Anterior cingulate cortex (tissue), 58 donors: ENCODE measurements at places on chromosomes 6 and 20.

DNA sequence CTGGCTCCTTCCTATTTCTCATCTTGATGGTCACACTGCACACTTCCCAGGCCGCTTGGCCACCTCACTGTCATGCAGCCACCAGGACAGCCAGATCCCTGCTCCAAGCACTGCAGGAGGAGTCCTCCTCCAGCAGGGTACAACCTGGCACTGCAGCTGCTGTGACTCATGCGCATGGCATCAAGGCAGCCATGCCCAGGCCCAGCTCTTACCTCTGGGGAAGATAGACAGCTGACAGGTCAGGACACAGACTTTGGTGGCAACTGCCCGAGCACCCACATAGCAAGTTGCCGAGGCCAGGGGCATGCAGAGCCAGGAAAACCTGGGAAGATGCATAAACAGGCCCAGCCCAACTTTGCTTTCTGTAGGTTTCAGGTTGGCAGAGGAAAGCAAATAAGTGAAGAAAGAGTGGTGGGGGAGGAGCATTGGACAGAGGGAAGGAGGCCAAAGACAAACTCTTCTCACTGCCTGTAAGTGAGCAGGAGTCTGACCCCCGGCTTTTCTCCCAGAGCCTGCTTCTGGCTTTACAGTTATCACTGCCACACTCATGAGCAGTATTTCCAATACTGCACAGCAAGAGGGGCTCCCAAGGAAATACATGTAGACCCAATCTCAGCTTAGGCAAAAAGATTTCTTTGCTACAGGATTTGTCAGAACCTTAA, 38.8 kb downstream of the SLC22A3 start:
- no peak for DNase-seq

GRCh38 chr20:20014659-20015058, 2.5 kb upstream of the NAA20 start:
- DNase-seq = no peak

DNA sequence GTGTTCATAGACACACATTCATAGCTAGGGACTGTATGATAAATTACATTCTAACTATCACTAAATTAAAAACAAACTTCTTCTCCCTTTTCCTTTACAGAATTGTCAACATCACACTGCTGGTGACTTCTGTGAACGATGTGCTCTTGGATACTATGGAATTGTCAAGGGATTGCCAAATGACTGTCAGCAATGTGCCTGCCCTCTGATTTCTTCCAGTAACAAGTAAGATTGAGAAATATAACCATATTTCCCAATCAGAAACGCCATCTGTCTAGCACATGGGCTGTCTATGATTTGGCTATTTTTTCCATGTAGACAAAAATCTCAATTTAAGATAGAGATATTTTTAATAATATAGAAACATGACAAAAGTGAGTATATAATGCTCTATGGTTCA, 367.7 kb downstream of the ARHGAP18 start:
- no peak for DNase-seq

DNA sequence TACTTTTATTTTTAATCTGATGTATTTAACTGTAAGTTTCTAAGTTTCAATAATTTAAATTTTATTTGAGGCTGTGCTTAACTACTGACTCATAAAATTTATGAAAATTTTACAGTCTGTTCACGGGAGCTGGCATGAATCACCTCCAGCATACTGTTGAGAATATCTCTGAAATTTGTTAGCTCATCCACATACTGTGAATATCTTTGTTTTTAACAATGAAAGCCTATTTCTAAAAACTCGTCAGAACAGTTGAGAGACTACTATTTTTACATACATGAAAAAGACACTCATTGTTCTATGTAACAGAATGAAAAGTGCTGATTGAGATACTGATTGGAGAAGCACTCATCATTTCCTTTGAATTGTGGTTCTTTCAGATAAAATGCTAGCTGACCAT, 749.3 kb downstream of the TENT5A start:
- DNase-seq = no peak

GRCh38 chr6:126054802-126055201, 68.5 kb downstream of the TRMT11 start:
- DNase-seq = no peak

DNA sequence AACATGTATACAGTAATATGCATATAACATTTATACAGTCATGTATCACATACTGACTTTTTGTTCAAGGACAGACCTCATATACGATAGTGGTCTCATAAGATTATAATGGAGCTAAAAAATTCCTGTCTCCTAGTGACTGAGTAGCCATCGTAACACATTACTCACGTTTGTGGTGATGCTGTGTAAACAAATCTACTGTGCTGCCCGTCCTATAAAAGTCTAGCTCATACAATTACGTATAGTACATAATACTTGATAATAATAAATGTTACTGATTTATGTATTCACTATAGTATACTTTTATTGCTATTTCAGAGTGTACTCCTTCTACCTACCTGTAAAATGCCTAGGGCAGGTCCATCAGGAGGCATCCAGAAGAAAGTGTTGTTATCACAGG, 17.4 kb downstream of the SERAC1 start:
- DNase-seq = no peak

GRCh38 chr6:141443032-141443431, 689.7 kb upstream of the GJE1 start:
- DNase-seq = no peak

DNA sequence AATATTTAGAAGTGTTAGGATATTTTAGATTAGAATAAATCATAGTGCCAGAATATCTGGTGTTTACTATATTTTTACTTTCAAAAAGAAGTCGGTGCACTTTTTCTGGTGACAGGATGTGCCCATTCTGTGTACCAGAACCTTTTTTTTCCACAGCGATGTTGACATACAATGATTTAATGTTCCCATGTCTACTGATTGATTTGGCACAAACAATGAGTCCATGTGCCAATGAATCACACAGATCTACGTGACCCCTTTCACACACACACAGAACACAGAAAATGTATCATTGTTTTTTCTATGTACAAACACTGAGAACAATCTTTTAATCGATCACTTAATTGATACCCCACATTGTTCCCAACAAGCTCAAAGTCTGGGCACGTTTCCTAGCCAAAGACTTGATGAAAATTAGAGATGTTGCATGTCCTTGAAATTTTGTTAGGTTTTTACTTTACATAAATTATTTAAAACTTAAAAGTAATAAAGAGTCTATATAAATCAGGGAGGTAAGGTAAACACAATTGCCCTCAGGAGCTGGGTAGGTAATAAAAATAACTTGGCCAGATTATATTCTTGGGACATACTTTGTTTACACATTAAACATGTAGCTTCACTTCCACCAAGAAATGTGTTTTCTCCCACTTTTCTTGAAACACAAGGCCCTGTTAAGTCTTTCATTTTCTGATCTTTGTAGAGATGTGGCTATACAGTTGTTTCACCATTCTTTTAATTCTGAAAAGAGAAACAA, 36.4 kb upstream of the SOX4 start:
- no peak for DNase-seq

GRCh38 chr20:61803416-61803914, 262.2 kb downstream of the TAF4 start:
- no peak for DNase-seq

DNA sequence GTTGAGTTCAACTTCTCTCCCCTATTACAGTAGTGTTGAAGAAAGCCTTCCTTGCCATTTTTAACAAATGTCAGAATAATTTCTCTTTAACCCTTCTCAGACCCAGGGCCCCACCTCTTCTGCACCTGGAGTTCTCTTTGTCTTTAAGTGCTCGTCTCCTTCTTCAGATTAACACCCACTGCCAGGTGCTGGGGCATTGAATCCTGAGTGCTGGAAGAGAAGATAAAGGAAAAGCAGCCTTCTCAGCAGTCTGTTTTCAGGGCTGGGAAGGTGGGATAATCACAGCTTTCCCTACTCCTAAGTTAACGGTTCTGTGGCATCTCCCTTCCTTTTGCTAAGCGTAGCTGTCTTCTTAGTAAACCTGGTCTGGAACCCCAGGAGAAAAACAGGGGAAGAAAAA, 114.6 kb upstream of the TAB2 start:
- DNase-seq = no peak

GRCh38 chr6:9361749-9362148, 926.4 kb upstream of the SLC35B3 start:
- DNase-seq = no peak

GRCh38 chr20:408843-409696, 971 bp downstream of the RBCK1 start:
- DNase-seq = no peak

- DNase-seq = no peak
These were observed 72.4 kb upstream of the GTSF1L start for GRCh38 chr20:43799150-43799711.

GRCh38 chr6:132413499-132413802, 12.2 kb upstream of the MOXD1 start:
- DNase-seq = no peak

- no peak for DNase-seq
These were observed 305.4 kb downstream of the CDKAL1 start for GRCh38 chr6:20839630-20840029.

DNA sequence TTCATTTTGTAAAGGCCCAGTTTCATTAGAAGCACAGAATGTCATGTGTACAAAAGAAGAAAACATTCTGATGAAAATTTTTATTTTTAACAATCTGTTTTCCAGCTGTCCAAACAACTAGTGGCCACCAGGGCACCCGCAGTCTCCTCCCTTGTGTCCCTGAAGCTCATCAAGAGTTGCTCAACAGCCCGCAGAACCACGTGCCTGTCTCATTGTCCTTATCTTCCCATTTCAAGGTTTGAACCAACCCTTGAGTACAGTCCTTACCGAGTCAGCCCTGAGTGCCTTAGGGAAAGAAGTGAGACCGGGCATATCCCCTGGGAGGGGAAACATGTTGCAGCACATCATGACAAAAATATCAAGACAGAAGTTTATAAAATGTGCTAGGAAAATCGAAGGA, 15.9 kb upstream of the ZNF133 start:
- no peak for DNase-seq

- DNase-seq = no peak
These were observed 12.0 kb upstream of the GATA5 start for GRCh38 chr20:62487561-62488354.

- no peak for DNase-seq
These were observed 75.5 kb downstream of the HMGN3 start for GRCh38 chr6:79158856-79159516.

GRCh38 chr6:133312006-133312405, 70.8 kb downstream of the EYA4 start:
- no peak for DNase-seq

DNA sequence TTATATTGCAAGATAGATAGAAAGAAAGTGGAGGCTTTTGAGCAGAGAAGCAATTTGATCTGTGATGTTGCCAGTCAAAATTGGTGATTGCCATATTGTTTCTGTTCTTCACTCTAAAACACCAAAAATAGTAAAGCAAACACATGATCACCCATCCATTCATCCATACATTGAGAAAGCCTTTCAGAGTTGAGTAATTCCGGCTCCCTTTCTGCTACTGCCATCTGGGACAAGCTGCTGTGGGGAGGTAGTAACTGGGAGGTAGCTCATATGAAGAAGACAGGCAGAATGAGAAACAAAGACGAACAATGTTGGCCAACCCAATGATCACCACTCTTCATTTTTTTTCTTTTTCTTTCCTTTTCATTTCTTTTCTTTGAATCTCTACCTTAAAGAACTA, 51.1 kb upstream of the HBS1L start:
- DNase-seq = no peak

DNA sequence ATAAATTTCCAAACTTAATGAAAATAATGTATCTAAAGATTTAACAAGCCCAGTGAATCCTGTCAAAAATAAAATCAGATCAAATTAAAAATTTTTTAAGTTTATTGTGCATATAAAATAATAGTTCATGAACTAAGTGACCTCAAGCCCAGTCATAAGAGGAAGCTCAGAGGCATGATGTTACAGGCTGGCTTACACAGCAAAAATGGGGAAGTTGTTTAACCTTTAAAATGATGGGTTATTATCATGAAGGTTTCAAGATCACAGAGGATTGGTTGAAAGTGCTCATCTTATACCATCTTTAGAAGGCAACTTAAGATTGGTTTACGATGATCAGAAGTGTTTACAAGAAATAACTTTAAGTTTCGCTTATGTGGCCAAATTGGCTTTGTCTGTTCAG, 102.5 kb downstream of the PAK5 start:
- DNase-seq = no peak

GRCh38 chr6:118892355-118892991, 1.5 kb upstream of the ASF1A start:
- DNase-seq = no peak

DNA sequence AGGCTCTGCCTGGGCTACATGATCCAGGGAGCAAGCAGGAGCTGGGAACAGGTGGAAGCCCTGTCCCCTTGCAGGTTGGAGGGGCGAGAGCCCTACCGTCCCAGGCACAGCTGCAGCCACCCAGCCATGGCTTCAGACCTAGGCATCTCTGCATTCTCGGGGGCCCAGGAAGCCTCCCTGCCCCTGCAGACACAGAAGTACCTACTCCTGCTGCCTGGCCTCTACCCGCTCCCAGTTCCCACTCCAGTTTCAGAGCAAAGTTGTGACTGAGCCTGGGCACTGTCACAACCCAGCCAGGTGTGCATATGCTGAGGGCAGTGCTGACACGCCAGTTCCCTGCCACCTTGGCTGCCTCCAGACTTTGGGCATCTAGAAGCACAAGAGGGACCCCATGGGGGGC, 645.9 kb downstream of the HTR1B start:
- no peak for DNase-seq

DNA sequence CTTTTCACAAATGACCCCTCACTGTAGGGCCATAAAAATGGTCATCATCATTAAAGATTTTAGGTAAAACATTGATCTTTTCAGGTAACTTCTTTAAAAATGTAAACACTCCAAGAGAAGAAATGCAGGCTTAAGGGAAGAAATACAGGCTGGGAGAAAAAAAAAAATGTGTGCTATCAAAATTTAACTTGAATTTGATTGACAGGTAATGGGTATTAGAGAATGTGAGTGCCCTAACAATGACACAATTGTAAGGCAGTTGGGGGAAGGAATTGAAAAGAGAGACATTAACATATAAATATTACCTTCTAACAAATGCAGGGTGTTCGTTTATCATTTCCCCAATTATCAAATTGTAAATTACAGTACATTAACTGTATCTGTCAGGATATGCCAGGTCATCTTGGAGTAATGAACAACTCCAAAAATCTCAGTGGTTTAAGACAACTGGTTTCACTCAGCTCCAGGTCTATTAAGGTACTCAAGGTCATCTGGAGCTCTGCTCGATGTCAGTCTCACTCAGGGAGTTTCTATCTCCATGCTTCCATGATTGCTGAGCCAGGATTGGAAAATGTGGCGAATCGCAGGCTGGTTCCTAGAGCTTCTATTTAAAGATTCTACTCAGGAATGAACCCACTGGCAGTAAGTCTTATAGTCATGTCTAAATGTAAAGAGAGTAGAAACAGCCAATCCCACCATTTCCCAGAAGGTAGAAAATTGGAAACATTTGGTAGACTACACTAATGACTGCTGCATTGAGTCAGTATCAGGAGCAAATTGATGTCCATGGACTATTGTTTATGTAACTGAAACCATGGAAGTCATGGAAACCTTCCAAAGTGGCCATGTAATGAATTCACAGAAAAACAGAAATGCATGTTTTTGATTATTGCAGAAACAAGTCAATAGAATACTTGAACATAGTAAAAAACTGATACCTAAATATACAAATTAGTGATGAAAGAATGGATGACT, 55.6 kb downstream of the FRK start:
- DNase-seq = no peak
